ENCODE measurements at places on chromosomes 5 and 9.

DNA sequence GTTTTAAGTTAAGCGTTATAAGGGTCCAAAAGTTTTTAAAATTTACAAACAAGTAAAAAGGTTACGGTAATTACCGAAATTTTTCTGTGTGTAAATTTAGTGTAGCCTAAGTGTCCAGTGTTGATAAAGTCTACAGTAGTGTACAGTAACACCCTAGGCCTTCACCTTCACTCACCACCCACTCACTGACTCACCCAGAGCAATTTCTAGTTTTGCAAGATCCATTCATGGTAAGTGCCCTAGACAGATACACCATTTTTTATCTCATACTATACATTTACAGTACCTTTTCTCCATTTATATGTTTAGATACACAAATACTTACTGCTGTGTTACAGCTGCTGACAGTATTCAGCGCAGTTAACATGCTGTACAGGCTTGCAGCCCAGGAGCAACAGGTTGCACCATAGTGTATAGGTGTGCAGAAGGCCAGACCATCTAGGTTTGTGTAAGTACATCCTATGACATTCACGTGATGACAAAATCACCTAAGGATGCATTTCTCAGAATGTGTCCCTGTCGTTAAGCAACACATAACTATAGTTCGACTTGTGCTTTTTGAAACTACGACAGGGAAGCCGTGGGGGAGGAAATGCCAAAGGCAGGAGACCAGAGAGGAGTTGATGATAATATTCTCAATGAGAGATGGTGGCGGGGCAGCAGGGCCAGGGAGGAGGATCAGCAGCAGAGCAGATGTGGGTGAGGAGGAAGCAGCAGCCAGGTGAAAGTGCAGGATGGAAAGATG lies 48.6 kb downstream of the PSMB7 start:
- no peak for DNase-seq

DNA sequence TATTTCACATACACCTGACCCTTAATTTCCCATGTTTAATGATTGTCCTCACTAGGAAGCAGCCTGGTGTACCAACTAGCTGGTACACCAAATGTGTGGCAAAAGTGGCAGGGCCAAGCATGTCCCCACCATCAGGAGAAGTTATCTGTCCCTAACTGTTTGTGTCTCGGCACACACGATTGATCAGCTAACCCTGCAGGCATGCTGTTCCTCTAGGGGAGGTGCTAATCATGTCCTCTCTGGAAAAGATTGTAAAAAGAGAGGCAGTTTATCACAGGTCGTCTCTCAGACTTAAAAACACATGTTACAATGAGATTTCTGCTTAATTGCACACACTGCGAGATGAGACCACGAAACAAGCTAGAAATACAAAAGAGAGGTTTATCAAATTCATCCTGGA lies 342.7 kb downstream of the DIRAS2 start:
- no peak for DNase-seq

GRCh38 chr5:135051872-135052271 lies 17.8 kb upstream of the PITX1 start:
- no peak for DNase-seq

DNA sequence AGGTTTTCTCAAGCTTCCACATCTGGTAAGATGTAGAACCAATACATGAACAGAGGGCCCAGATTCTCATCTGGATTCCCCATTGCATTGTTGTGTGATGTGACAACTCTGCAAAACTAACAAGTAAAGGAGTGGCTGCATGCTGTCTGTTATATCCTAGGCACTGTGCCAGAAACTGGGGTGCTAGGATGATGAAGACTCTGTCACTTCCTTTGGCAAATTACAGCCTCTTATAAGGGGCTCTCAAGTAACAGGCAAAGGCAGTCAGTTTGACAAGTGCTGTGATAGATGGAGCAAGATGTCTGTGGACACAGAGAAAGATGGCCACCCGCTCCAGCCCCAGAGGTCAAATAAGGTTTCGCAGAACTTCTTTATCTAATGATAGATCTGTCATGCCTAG lies 115.7 kb downstream of the PAPPA start:
- no peak for DNase-seq

DNA sequence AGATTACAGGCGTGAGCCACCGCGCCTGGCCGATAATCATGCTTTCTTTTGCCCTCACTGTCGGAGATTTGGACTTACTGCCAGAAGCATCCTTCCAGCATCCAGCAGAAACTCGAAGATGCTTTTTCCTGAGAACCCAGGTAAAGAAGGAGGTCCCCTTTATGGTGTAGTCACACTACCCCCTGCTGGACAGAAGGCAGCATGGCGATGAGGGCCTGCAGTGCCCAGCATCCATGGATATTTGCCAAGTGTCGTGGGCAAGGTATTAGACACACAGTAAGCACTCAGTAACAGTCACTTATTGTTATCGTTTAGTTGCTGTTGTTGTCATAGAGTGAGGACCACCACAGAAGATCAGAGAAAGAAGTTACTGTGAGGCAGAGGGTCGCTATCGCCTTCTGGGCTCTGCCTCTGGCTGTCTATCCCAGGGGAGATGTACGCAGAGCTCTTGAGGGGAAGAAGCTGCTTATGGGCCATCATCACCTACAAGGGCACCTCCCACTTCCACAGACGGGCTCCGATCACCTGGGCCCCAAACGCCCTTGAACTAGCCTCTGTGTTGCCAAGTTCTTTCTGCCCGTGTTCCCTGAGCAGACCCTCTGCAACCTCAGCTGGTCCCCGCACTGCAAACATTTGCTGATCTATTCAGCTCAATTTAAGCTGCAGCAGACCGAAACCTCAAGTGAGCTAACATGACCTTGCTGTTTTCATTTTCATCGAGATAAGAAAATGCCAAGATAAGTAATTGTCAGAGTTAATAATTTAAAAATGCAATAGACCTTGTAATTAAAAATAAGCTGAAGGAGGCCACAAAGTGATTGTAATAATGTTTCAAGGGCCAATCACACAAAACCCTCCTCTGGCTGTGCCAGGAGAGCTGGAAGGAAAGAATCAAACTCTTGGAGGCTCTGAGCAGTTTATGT lies 23.9 kb downstream of the C5orf15 start:
- DNase-seq = peak; percentile 88

DNA sequence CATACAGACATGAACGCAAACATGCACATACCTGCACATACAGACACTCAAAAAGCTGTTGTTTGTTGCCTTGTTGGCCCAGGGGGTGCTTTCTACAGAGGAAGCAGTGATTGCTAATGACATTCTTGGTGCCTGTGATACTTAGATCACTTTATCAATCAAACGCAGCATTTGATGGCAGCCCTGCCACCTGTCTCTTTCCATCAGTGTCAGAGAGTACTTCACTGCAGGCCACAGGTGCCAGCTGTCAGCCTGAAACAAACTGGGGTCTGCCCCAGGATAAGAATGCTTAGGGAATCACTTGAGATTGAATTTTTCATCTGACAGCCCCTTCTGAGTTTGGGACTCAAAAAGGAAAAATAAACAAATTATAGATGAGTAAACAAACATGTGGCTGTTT lies 388.9 kb upstream of the SGCD start:
- DNase-seq = no peak

DNA sequence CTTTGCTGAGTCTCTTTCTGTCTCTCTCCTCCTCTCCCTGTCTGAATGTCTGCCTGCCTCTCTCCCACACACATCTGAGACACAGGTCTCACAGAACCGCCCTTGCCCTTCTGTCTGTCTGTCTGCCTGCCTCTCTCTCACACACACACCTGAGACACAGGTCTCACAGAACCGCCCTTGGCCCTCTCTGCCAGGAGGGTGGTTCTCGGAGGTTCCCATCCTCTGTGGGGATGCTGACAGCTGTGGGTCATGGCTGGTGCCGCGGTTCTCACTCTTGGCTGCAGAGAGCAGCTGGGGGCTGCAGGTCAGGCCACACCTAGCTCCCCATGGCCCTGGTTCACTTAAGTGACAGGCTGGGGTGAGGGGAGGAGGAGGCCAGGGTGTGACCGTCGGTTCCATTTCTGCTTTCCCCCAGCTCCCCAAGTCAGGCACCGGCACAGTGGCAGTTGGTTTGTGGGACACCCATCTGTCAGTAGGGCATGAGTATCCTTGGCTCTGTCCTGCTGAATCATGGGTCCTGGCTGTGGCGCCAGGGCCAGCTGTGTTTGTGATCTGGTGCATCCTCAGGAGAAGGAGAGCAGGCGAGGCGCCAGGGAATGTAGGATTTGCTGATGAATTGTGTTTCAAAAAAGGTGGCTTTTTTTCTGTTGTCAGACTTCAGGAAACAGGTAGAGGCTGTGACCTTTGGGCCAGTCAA lies 42.3 kb upstream of the CLPTM1L start:
- DNase-seq = peak; percentile 7

GRCh38 chr5:53022930-53023511 lies 33.9 kb downstream of the ITGA2 start:
- no peak for DNase-seq

GRCh38 chr9:100811643-100812042 lies 216.9 kb upstream of the PLPPR1 start:
- no peak for DNase-seq

DNA sequence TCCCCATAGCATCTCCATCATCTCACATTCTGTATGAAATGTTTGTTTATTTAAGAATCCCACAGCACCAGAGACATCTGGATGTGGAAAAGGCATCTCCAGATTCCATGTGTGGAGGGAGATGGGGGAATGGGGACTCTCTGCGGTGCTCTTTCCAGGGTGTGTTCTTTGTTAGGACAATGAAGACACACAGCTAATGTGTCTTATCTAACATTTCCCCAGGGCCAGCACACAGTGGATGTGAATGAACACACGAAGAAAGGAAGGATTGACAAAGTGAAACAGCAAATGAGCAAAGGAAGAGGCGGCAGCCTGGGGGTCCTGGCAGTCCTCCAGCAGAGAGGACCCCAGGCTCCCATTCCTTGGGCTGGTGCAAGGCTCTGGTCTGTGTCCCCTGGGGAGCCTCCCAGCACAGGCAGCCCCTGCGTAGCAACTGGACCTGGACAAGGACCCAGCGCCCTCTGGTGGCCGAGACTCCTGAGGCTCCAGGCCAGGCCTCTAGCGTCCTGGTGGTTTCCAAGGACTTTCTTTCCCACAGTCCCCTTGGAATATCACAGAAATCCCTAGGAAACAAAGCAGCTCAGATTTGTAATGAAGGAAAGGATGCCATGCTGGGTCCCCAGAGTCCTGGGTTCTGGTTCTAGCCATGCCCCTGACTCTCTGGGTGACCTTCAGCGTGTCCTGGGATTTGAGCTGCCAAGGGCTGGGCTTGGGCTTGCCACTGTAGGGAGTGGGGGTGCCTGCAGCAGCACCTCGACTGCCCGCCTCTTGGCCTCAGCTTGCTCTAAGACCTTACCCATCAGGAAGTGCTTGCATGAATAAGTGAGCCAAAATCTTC lies 3.5 kb upstream of the PDLIM7 start:
- DNase-seq = peak; percentile 94

DNA sequence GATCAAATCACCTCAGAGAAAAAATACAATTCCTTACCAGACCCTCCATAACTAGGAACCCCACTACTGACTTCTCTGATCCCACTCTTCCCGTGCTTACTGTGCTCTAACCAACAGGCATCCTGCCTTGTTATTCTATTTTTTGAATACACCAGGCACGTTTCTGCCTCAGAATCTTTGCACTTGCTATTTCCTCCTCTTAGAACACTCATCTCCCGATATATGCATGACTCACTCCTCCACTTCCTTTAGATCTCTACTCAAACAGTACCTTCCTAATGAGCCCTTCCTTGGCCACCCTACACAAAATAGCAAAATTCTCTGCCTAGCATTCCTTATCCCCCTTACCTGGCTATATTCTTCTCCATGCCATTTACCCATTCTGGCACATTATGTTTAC lies 43.9 kb downstream of the MAPKAP1 start:
- DNase-seq = peak; percentile 26

DNA sequence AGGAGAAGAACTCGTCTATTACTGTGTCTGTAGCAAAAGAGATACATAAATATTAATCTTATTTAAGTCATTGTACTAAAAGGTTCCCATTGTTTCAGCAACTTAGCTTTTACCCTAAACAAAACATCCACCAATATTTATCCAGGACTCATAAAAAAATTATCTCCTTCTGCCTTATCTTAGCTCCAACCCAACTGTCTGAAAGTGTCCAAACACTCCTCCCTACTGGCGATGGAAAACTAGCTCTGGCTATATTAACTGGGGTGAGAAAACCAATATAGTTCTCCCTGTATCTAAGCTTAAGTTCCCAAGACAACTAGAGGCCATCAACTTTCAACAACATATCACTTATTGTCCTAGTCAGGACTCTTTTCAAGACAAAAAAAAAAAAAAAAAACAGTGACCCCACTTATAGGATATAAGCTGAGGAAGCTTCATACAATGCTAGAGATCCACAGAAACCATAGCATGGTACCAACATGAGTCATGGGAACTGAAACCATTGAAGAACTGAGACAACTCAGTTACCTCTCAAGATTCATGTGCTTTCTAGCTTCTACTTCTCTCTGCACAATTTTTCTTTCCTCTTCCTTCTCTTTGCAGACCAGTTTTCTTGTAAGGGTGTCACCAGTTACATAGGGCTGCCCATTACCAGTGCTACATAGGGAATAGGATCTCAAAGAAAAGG lies 150.7 kb upstream of the RASA1 start:
- DNase-seq = peak; percentile 48

DNA sequence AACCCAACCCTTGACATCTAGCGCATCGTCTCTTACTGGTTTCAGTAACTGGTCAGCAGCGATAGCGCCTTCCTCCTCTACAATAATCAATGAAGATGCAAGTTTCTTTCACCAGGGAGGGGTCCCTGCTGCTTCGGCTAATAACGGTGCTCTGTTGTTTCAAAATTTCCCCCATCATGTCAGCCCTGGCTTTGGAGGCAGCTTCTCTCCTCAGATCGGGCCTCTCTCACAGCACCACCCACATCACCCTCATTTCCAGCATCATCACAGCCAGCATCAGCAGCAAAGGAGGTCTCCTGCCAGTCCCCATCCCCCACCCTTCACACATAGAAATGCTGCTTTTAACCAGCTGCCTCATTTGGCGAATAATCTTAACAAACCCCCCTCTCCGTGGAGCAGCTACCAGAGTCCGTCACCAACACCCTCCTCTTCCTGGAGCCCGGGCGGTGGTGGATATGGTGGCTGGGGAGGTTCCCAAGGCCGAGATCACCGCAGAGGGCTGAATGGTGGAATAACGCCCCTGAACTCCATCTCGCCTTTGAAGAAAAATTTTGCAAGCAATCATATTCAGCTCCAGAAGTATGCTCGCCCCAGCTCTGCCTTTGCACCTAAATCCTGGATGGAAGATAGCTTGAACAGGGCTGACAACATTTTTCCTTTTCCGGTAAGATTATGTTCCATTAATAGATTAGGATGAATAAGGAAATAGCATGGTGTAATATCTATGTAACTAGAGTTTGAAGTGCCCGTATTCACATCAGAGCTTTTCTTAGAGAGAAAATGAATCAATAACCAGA lies 2.2 kb downstream of the CPEB4 start:
- DNase-seq = no peak

GRCh38 chr5:150374651-150375050 lies 17.2 kb downstream of the TCOF1 start:
- no peak for DNase-seq

- DNase-seq = no peak
Observed at GRCh38 chr5:6036006-6036405, 342.3 kb downstream of the MED10 start.

GRCh38 chr9:129646654-129647053 lies 4.7 kb upstream of the ASB6 start:
- no peak for DNase-seq

All from hematopoietic multipotent progenitor cell treated with erythropoietin and hydrocortisone succinate and interleukin-3 and kit ligand, for 6 days (in vitro differentiated cells).